Psoas muscle (tissue), 8 donors: ENCODE measurements at places on chromosomes 11 and 22. TPM values are rescaled to one million over a fixed set of nuclear protein-coding genes. Genes with fewer than 3 reads are reported as not detected.

YPEL4 gene
- 0.21 TPM for total RNA-seq

- DNase-seq = no peak
These were observed 2.4 kb downstream of the UBQLN3 start for GRCh38 chr11:5507177-5507932.

SEC14L6 gene
- not detected for total RNA-seq

PARVA gene
- 13.4 TPM for total RNA-seq

- no peak for DNase-seq
These were observed 103.5 kb downstream of the WT1 start for GRCh38 chr11:32331792-32332191.

- DNase-seq = no peak
These were observed 46.5 kb upstream of the CCND1 start for GRCh38 chr11:69594481-69594880.

ST14 gene
- 0.59 TPM for total RNA-seq

- no peak for DNase-seq
These were observed 181.7 kb downstream of the EFCAB6 start for GRCh38 chr22:43630451-43630850.

GRCh38 chr11:32081901-32082300 lies 9.0 kb upstream of the RCN1 start:
- DNase-seq = no peak

GRCh38 chr11:62464655-62465054 lies 45.8 kb downstream of the SCGB1A1 start:
- DNase-seq = no peak

- DNase-seq = no peak
These were observed 46.4 kb downstream of the RTN4R start for GRCh38 chr22:20221421-20222340.

GRCh38 chr11:109794501-109794900 lies 298.7 kb upstream of the ZC3H12C start:
- no peak for DNase-seq

SORL1 gene
- 1.7 TPM for total RNA-seq

- DNase-seq = no peak
These were observed 28.6 kb downstream of the USH1C start for GRCh38 chr11:17515443-17516176.
